ENCODE measurements at places on chromosomes 2 and 18.

DNA sequence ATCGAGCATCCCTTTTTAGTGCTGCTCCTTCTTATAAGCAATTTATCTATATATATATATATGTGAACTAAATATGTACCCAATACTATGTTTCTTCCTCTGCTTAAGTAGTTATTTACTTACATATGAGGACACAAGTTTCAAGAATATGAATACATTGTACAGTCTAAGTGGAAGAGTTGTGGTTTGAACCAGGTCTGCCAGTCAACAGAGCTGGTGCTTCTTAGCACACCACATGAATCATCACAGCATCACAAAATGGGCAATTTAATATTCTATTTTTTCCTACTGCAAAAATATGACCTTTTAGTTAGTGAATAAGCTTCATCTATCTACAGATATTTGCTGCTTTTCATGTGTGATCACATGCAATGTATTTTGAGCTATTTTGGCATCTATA, 64.4 kb upstream of the SPAG16 start:
- DNase-seq = no peak

GRCh38 chr2:177646791-177647190, 254.2 kb downstream of the AGPS start:
- DNase-seq = no peak

- DNase-seq = no peak
These were observed 35.6 kb downstream of the COA5 start for GRCh38 chr2:98572676-98573075.

DNA sequence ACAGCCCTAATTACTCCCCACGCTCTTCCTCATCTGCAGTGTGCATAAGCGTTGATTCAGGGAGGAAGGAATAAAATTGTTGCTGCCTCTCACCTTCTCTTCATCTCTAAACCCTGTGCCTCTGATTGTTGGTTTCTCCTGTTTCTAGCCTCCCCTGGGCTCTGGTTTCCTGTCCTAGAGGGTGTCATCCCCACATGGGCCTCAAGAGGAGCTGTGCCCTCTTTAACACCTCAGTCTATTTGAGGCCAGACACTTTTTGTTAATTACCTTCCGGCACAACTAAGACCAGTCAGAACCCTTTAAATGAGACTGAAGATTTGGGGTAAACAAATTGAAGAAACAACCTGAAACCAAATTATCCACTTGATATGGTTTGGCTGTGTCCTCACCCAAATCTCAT, 9.7 kb downstream of the CTAGE1 start:
- no peak for DNase-seq

DNA sequence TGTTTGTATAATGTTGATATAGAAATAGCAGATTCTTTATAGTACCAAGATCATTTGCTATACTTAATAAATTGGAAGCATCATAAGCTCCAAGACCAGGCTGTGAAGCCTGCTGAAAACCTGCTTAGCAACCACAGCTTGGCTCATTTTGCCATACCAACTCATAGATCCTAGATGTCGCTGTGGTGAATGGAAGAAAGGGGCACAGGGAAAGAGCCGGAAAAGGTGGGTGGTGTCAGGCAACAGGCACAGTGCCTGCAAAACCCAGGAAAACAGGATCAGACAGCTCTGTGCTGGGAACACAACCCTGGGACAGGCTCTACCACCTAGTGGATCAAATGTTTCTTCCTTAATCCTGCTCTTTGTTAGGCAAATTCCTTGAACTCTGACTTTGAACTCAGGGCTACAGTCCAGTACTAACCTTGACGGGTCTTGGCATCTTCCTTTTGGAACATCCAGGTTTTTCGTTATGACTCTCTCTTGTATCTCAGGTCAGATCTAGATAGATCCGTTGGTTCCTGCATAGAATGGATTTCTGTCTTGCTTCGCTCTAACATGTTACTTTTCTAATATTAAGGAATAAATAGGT, 31.6 kb downstream of the TWSG1 start:
- DNase-seq = no peak

- no peak for DNase-seq
These were observed 12.5 kb downstream of the ITGA6 start for GRCh38 chr2:172439911-172440310.

- no peak for DNase-seq
These were observed 57.7 kb downstream of the RAD51AP2 start for GRCh38 chr2:17460371-17461086.

DNA sequence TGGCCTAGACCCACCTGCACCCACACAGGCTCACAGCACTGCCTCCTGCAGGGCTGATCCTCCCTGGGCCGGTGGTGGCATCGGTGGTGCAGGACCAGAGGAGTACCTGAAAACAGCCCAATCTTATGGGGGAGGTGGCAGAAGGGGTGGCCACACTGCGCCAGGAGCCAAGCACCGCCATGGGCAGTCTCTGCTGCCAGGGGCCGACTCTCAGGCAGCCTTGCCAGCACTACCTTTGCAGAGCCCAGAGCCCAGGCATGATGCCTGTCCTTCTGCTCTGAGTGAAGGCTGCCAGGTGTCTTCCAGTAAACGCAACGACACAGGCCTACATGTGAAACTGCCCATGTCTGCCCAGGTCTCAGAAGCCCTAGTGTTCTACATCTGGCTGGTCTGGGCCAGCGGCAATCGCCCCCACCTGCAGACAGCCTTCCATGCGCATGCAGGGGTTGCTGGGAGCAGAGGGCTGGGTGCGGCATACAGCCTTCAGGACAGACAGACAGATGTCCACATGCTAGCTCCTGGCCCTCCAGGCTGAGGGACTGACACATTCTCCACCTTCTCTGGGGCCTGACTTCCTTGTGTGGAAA, 6.8 kb downstream of the HS6ST1 start:
- DNase-seq = no peak

DNA sequence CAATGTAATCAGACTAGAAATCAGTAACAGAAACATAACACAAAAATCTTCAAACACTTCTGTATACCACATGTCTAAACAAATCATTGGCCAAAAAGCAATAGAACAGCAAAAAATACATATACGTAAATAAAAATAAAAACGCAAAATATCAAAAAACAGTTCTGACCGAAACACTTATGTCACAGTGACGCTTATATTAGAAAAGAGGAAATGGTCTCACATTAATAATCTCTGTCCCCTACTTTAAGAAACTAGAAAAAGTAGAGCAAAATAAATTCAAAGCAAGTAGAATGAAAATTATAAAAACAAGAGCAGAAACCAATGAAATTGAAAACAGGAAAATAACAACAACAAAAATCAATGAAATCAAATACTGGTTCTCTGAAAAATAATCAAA, 41.9 kb downstream of the TMEM131 start:
- DNase-seq = no peak

GRCh38 chr18:47946889-47947288, 16.4 kb upstream of the SMAD2 start:
- no peak for DNase-seq

DNA sequence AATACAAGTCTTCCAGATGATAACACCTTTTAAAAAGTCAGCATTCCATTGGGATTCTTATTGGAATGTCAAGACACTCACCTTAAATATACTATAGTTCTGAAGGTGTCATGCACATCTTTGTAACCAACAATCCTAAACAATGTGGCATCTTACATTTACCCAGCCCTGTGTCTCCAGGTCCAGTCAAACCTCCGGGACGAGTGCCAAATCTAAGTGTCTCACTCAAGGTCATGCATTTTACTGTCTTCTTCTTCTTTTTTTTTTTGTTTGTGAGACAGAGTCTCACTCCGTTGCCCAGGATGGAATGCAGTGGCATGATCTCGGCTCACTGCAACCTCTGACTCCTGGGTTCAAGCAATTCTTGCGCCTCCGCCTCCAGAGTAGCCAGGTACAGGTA, 206.9 kb upstream of the FAM98A start:
- no peak for DNase-seq

DNA sequence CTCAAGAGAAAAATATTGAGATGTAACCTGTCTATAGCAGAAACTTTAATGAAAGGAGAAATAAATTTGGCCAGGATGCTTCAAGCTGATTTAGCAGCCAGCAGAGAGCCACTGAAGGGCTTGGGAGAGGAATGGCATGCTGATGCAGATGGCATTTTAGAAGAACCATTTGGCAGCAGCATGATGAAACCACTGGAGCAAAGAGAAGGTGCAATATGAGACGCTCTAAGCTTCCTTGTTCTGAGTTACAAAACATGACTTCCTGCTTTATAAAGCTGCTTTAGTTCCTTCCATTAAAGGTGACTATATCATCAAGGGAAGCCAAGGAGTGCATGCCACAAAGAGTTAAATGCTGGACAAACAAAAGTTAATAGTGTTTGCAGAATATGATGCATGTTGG, 189.7 kb downstream of the PID1 start:
- DNase-seq = no peak

DNA sequence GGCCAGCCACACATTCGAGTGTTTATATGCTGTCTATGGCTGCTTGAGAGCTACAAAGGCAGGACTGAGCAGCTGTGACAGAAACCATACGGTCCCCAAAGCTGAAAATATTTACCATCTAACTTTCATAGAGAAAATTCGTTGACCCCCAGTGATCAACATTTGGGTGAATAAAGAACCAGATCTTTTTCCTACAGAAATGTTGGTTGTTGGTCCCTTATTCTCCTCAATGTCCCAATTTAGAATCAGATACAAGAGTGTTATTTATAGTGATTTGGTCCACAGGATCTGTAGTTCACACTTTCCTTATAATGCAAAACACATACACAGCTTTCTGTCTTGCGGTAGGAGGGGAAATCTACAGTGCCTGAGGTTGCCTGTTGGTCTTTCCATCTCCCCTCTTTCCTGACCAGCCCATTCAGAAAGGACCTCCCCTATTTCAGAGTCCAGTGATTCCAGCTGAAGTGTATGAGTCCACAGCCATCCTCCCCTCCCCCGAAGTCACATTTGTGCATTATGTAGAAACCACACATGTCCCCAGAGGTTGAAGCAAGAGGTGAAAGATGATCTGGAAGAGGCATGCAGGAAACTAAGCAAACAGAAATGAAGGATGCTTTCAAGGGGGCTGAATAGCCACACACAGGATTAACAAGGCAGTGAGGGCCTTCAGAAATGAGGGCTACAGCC, 61.9 kb downstream of the SPRED2 start:
- no peak for DNase-seq

DNA sequence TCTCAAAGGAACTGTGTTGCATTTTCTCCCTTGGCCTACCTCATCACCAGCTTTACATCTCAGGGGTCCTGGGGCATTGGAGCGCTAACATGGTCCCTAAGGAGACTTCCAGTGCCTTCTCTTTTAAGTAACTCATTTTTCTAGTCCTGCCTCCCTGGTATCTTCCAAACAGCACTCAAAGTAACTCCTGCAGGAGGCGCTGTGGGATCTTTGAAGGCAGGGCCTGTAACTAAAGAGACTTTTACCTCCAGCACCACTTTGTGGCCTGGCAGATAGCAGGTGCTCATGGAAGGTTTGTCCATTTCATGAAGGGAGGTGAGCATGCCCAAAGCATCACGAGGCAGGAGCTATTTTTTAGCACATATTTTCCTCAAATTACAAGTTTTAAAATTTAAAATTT, 411.0 kb upstream of the GYPC start:
- DNase-seq = no peak

DNA sequence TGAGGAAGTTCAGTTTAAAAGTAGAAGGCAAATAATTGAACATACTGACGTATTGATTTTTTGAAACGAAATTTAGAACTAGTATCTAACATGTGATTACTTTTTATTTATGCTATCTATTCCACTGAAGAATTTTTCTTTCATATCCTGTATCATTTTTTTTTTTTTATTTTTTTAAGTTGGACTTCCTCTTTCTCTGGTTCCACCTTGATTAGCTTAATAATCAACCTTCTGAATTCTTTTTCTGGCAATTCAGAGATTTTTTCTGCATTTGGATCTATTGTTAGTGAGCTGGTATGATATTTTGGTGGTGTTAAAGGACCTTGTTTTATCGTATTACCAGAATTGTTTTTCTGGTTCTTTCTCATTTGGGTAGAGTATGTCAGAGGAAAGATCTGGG, 411.2 kb downstream of the SOX11 start:
- DNase-seq = no peak

DNA sequence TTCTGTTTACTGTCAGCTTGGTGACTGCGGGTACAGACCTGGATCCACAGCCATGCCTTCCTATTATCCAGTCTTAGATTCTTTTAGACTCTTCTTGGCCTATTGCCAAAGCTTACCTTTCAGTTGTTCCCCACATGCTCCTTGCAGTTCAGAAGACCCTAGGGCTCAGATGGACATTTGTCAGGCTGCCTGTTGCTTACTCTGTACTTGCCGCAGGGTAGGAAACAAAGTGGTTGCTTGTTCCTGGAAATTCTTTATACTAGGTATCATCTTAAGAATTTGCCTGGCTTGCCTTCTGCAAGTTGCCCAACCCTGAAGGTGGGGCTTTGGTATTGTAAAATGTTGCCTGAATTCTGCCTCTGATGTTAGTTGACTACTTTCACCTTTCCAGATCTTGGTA, 24.4 kb downstream of the CD28 start:
- DNase-seq = no peak

DNA sequence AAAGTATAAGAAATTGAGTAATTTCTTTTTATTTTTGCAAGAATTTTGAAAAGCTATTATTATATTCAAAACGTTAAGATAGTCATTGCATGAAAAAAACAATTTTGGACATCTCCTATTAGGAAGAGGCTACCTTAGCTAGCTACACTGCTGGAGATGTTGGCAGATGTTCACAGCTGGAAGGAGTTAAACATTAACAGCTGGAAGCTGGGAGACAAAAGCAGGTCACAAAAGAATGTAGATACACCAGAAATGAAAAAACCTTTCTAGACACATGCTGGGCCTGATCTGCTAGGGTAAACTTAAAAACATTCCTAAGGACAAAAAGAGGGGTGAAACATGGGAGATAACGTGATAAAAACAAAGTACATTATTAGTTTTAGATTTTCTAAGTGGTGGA, 84.4 kb downstream of the SESTD1 start:
- DNase-seq = no peak

- DNase-seq = no peak
These were observed 7.2 kb upstream of the ITGB6 start for GRCh38 chr2:160207271-160207670.

DNA sequence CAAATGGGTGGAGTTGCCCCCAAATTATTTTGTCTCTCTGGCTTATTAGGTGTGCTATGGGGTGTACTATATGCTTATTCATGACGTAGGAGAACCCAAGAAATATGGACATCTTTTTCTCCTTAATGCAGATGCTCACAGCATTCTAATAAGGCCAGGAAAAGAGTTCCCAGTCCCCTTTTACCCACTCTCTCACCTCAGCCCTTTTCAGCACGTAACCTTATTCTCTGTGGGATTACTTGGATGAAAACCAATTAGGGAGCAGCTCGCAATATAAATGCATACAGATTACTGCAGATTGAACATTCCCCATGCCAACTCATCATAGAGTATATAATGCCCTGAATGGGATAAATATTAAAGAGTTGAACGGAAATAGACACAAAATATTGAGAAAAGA, 891.2 kb upstream of the POU3F3 start:
- DNase-seq = no peak

GRCh38 chr2:42029171-42029570, 18.6 kb upstream of the PKDCC start:
- no peak for DNase-seq

- DNase-seq = no peak
These were observed 33.0 kb upstream of the DLX1 start for GRCh38 chr2:172052000-172052983.
